Kidney (tissue), 22 donors: ENCODE measurements at places on chromosomes 7 and 10. TPM values are rescaled to one million over a fixed set of nuclear protein-coding genes. Genes with fewer than 3 reads are reported as not detected.

DNA sequence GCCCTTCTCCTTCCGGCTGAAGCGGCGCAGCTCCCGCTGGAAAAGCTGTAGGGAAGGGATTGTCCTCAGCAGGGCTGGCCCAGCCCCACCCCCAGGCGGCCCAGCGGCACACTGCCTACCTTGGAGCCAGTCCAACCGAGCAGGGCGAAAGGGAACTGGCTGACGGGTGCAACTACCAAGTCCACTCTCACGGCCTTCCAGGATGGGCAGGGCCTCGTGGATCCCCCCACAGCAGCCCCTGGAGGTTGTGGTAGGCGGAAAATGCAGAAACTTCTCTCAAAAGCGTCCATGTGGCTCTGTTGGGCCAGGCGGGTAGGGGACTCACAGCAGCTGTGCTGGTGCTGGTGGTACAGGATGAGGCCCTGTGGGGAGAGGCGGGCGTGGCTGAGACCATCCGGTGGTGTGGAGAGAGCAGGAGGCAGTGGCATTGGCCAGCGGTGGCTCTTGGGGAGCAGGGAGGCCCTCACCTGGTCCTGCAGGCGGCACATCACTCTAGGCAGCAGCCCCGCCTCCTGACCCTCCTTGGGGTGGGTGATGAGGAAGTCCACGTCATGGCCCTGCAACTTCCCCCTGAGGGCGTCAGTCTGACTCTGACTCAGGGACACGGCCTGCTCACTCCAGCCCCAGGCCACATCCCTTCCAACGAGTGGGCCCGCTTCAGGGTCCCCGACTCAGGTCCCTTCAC is 8.4 kb upstream of the PGAM2 start:
- H3K27ac ChIP-seq: no peak overlapping the region
- no peak overlapping the region for H3K4me3 ChIP-seq
- no peak for DNase-seq
- H3K36me3 ChIP-seq: peaks cover 2% of the 10 kb centered on the region
- H3K4me1 ChIP-seq: peaks cover 41% of the 10 kb centered on the region

DNA sequence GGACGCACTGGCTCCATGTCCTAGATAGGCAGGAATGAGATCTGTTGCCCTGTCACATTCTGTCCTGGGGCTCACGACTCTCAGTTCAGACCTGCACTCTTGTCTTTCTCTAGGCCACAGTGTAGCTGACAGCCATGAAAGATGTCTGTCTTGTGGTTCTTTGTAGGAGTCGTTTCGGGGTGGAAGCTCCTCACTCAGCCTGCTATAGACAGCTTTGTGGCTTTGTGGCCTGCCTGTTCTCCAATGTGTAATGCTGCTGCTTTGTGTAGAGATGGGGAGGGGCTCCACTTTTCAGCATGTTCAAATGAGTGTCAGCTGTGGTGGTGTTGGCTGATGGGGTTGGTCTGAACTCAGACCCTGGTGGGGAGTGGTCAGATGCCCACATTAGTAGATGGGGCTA is 410.7 kb downstream of the ACTR3B start:
- no peak overlapping the region for H3K4me3 ChIP-seq
- H3K36me3 ChIP-seq: no peaks in the 10 kb centered on the region
- H3K27ac ChIP-seq: no peak overlapping the region
- no peak for DNase-seq
- H3K27me3 ChIP-seq: no peaks in the 10 kb centered on the region

Gene SFMBT2
- total RNA-seq: 15.3 TPM

Gene CARD11
- 9.6 TPM for total RNA-seq

Gene CALML3
- total RNA-seq: not detected
